Activated CD8-positive, alpha-beta T cell treated with anti-CD3 and anti-CD28 coated beads, Interleukin-2, amount 10 ng/mL, durations not matched to agents 7 days and 5 days (primary cell): ENCODE measurements at places on chromosomes 6 and 20. TPM values are rescaled to one million over a fixed set of nuclear protein-coding genes. Genes with fewer than 3 reads are reported as not detected.

The SLC17A4 gene
- total RNA-seq, result not detected

GRCh38 chr6:16273256-16273655 lies 34.9 kb downstream of the GMPR start:
- peaks cover 15% of the 10 kb centered on the region for H3K4me1 ChIP-seq
- H3K27me3 ChIP-seq, result no peaks in the 10 kb centered on the region
- no peak overlapping the region for H3K27ac ChIP-seq
- H3K36me3 ChIP-seq, result no peaks in the 10 kb centered on the region
- DNase-seq, result peak; percentile 26

- H3K36me3 ChIP-seq, result peaks cover 32% of the 10 kb centered on the region
- no peaks in the 10 kb centered on the region for H3K27me3 ChIP-seq
- no peak overlapping the region for H3K4me3 ChIP-seq
- peaks cover 46% of the 10 kb centered on the region for H3K4me1 ChIP-seq
Observed at GRCh38 chr6:127939442-127940066, 38.7 kb upstream of the THEMIS start.

- no peaks in the 10 kb centered on the region for H3K4me1 ChIP-seq
- H3K27me3 ChIP-seq, result peaks cover 2% of the 10 kb centered on the region
- H3K4me3 ChIP-seq, result no peak overlapping the region
- no peak for DNase-seq
- H3K36me3 ChIP-seq, result no peaks in the 10 kb centered on the region
Observed at GRCh38 chr6:1579096-1579495, 30.6 kb upstream of the FOXC1 start.

DNA sequence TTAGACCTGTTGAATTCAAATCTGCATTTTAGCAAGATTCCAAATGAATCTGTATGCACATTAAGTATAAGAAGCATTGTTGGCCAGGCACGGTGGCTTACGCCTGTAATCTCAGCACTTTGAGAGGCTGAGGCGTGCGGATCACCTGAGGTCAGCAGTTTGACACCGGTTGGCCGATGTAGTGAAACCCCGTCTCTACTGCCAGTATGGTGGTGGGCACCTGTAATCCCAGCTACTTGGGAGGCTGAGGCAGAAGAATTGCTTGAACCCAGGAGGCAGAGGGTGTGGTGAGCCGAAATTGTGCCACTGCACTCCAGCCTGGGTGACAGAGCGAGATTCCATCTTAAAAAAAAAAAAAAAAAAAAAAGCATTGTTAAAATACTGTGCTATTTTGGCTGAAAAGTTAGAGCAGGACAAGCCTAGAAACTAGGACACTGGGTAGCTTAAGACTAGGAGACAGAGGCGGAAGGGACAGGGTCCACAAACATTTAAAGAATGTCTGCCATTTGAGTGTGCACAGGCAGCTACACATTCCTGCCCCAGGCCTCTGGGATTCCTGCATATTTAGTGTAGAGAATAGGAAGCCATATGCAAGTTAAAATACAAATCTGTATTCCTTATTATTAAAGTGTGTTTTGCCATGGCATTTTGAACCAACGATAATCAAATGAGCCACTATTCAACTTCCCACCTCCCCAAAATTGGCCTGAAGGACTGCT lies 45.1 kb upstream of the EEF1A1 start:
- no peak overlapping the region for H3K27ac ChIP-seq
- peaks cover 3% of the 10 kb centered on the region for H3K4me1 ChIP-seq
- no peak for DNase-seq
- no peak overlapping the region for H3K4me3 ChIP-seq
- no peaks in the 10 kb centered on the region for H3K36me3 ChIP-seq
- peaks cover 3% of the 10 kb centered on the region for H3K27me3 ChIP-seq

DNA sequence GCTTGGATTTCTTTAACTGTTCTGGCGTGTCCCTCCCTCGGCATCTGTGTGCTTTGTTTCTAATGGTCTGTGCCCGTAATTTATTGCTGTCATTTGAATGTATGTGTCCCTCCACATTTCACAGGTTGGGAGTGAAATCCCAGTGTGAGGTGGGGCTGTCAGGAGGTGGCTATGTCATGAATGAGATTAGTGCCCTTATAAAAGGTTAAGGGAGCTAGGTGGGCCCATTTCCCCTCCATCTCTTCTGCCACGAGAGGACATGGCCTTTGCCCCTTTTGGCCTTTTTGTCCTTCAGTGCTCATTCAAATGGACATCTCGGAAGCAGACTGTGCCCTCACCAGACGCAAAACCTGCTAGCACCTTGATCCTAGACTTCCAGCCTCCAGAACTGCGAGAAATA lies 96.3 kb downstream of the LAMP5 start:
- H3K27ac ChIP-seq, result no peak overlapping the region
- no peaks in the 10 kb centered on the region for H3K36me3 ChIP-seq
- H3K27me3 ChIP-seq, result no peaks in the 10 kb centered on the region
- no peaks in the 10 kb centered on the region for H3K4me1 ChIP-seq
- no peak for DNase-seq
